ENCODE measurements at places on chromosomes 6 and 20. TPM values are rescaled to one million over a fixed set of nuclear protein-coding genes. Genes with fewer than 3 reads are reported as not detected.
A peak's percentile ranks its signal among the peaks of the same experiment; 100 is the strongest.

The TBXT gene
- total RNA-seq, result not detected

The KCNQ5 gene
- total RNA-seq, result not detected

GRCh38 chr20:38863024-38863851, 57.7 kb downstream of the PPP1R16B start:
- DNase-seq, result no peak

DNA sequence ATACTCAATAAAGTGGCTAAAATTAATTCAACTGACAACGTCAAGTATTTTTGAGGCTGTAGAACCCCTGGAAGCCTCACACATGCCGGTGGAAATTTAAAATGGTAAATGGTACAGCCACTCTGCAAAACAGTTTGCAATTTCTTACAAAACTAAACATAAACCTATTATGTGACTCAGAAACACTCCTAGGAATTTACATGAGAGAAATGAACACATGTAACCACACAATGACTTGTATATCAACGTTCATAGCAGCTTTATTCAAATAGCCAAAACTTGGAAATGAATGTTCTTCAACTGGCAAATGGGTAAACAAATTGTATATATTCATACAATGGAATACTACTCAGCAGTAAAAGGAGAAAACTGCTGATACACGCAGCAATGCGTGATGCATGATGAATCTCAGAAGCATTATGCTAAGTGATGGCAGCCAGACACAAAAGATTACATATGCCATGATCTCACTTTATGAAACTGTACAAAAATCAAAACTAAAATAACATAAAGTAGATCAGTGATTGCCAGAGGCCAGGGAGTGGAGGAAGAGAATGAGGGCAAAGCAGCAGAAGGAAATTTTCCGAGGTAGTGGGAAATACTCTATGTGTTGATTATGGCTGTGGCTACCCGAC, 112.5 kb downstream of the FAM50B start:
- DNase-seq, result no peak

DNA sequence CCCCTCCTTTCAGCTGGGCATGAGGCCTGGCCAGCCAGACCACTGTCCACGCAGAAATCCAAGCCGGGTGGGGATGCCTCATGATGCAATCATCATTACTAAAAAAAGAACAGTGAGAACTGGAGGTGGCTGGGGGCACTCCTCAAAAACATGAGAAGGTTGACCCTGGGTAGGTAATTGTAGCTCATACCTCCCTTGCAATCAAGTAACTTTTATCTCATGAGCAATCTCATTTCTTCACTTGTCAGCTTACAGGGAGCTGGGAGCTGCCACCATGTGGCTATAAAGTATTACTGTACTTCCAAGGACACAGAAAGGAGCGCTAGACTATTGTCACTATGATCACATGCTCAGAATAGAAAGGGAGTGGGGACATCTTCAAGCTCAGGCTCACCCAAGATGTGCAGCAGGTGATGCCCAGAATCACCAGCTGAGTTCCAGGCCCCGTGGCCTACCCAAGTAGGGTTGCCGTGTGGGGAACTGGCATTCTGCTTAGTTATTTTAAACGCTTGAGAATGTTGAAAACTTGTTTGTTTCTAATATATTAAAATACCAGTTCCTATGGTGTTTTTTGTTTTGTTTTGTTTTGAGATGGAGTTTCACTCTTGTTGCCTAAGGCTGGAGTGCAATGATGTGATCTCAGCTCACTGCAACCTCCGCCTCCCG, 3.0 kb upstream of the CDH26 start:
- DNase-seq, result peak; percentile 33

- peak; percentile 38 for DNase-seq
Observed at GRCh38 chr6:36443471-36444428, 950 bp downstream of the KCTD20 start.

DNA sequence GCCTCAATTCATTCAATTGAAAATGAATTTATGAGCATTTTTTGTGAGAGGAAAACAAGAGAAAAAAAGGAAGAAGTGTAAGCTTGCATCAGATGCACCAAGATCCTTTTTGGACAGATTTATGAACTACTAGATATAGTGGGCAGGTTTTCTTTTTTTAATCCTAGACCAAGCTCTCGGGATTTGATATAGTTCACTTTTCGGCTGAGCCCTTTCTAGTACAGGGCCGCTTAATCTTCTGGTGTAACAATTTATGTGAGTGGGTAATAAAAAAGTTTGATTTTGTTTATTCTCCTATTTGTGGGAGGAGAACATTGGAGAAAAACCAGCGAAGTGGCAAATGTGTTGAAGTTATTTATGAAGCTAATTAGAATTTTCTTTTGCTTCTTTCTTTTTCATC, 538.0 kb downstream of the UTRN start:
- no peak for DNase-seq

- DNase-seq, result no peak
Observed at GRCh38 chr6:28523241-28523622, 2.4 kb upstream of the GPX5 start.

DNA sequence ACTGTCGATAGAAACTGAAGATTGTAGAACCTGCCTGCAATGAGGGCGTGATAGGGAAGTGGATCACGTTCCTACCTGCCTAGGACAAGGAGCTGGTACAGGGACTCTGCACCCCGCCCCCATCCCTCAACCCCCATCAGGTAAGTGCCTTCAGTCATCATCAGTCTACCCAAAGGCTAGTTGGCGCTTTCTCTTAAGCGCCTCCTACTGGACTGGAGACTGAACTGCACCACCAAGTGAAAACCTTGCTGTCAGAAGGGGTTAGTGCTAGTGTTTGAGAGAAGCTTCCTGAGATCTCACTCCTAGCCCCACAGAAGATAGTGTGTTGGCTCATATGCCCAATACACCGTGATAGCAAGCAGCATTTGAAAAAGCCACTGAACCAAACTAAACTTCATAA, 706.5 kb upstream of the MAN1A1 start:
- DNase-seq, result no peak

DNA sequence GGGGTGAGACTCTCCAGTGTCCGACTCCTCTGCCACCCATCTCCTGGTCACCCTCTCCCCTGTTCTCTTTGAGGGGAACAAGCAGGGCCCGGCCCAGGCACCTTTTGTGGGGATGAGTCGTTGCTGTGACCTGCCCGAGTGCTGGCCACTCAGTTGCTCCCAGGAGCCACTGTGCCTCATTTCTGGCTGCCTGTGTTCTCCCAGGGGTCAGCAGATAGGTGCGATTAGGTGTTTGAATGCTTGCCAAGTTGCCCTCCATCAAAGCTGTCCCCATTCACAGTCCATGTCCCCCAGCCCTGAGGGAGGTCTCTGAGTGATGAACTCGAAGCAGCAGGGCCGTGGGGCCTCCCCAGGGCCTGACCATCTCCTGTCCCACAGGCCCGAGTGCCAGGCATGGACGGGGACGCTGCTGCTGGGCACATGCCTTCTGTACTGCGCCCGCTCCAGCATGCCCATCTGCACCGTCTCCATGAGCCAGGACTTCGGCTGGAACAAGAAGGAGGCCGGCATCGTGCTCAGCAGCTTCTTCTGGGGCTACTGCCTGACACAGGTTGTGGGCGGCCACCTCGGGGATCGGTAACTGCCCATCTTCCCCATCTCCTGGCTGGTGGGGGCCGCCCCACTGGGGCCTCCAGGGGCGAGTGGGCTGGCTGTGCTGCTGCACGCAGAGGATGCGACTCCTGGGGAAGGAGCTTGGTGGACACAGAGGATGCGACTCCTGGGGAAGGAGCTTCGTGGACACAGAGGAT, 4.1 kb downstream of the SLC17A9 start:
- DNase-seq, result no peak

The ETV7 gene
- total RNA-seq, result 0.09 TPM

GRCh38 chr6:87789198-87789899, 87.3 kb upstream of the AKIRIN2 start:
- peak; percentile 59 for DNase-seq

DNA sequence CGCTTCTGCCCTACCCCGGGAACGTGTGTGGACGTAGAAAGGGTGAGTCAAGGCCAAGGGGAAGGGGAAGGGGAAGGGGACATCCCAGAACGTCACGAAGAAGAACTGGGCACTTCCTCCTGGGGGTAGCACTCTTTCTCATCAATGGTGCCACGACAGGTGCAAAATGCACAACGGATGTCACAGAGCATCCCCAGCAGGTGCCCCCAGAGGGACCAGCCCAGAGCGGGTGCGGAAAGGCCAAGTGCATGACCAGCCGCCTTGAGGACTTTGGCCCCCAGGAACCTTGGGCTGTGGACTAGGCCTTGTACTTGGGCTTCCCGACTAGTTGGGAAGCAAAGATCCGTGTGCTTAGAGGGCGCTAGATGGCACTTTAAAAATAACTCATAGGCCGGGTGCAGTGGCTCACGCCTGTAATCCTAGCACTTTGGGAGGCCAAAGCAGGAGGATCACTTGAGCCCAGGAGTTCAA, 12.1 kb upstream of the SRC start:
- no peak for DNase-seq

GRCh38 chr6:111423960-111424846, 58.8 kb downstream of the REV3L start:
- peak; percentile 50 for DNase-seq

The ANKRD66 gene
- not detected for total RNA-seq

The KPNA5 gene
- 16.1 TPM for total RNA-seq

DNA sequence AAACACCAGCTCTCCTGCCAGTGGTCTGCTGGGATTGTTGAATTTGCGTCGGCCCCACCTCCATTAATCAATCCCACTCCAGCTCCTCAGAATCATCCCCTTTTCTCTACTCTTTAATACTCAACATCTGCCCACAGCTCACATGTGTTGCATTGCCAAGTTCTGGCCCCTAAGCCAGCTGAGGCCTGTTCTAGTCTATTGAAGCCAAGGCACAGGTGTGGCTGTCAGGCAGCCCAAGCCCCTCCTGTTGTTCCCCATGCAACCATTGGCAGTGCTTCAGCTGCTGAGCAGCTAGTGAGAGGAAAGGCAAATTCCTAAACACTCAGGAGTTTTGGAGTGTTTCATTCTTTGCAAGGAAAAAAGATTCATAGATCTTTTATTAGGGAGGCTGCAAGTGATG, 128.0 kb upstream of the NT5E start:
- DNase-seq, result no peak

DNA sequence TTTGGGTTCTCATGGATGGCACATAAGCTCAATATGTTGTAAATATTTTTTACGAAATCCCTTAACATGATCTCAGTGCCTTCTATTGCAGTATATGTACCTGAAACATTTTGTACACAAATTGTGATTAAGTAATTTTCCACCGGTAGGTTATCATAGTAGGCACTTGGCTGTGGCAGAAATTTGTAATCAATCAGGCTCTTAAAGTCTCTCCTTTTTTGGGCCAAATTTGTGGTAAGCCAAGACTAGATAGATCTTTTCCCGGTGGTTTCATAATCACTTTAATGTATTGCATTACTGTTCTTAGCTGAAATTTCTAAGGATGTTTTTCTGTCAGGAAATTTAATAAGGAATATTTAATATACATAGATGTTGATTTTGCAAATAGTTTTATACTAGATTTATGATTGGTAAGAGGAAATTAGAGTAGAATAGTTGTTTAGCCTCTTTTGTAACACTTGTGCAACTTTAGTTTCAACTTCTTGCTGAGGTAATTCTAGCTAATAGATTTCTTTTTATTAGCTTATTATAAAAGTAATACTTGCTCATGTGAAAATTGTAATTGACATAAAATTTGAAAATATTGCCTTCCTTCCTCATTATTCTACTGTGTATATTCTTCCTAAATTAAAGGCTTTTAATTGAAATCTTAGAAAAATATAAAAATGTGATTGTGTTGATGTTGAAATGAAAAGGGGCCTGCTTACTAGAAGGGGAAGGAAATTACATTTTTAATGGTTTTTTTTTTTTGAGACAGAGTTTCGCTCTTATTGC, 3.2 kb downstream of the PCMT1 start:
- no peak for DNase-seq

The SEL1L2 gene
- not detected for total RNA-seq

- no peak for DNase-seq
Observed at GRCh38 chr6:33424855-33425667, 5.2 kb downstream of the SYNGAP1 start.

Measured in dermis blood vessel endothelial cell (primary cell).